ENCODE measurements at places on chromosomes 1 and 21.

DNA sequence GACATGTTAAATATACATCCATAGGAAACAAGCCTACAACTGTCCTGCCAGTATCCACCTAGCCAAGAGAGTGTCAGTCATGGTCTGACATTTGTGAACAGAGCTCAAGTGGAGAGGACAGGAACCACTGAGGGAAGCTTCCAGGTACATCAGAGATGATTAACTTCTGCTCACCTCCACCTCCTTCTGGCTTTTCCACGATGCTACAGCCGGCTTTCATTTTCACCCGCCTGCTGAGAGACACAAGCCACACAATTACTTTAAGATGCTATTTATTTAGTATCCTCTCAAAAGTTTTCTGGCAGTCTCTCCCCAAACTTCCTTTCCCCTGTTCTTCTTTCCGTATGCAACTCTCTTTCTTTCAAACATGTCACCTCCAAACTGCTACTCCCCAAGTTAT is 2.1 kb downstream of the ETV3 start:
- no peak for DNase-seq

- DNase-seq = no peak
These were observed 45.6 kb downstream of the IL23R start for GRCh38 chr1:67211589-67212563.

DNA sequence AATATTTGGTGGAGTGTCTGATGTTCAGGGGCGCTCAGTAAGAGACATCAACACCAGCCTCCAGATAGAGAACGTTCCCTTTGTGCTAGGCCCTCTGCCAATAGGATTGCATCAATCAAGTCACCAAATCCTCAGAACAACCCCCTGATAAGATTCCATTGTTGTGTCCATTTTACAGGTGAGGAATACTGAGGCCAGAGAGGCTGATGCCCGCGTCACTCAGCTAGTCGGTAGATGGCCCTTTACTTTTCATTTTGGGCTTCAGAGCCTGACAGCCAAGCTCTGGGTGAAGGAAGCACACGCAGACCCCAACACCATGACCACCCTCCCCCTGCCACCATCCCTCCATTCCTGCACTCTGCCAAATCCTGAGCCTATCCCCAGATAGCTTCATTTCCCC is 406.2 kb downstream of the PTPRU start:
- DNase-seq = no peak

- DNase-seq = no peak
These were observed 512.5 kb upstream of the LRRC7 start for GRCh38 chr1:69055194-69055593.

DNA sequence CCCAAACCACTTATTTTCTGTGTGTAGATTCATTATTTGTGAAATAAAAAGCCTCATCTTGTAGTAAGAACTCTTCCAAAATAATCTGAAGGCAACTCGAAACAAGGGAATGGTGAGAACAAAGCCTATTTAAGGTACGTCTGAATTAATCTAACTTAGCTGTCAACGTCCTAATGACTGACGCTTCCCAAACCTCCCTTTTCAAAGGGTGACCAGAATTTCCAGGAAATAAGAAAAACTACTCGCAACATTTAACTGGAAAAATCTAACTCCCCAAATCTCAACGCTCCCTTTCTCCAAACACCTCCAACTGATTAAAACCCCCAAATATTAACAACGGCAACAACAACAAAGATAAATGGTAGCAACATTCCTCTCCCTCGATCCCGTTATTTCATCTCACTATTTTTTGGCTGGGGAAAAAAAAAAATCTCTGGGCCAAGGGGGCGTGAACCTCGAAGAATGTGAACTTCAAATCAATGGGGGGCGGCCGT is 693 bp downstream of the SRSF10 start:
- no peak for DNase-seq

GRCh38 chr1:217889401-217889800 is 258.3 kb downstream of the SPATA17 start:
- DNase-seq = no peak

- DNase-seq = no peak
These were observed 91.1 kb downstream of the PAX7 start for GRCh38 chr1:18721776-18722175.
